Cortex of kidney (tissue), 1 donor: ENCODE measurements at places on chromosomes 11 and 22.

DNA sequence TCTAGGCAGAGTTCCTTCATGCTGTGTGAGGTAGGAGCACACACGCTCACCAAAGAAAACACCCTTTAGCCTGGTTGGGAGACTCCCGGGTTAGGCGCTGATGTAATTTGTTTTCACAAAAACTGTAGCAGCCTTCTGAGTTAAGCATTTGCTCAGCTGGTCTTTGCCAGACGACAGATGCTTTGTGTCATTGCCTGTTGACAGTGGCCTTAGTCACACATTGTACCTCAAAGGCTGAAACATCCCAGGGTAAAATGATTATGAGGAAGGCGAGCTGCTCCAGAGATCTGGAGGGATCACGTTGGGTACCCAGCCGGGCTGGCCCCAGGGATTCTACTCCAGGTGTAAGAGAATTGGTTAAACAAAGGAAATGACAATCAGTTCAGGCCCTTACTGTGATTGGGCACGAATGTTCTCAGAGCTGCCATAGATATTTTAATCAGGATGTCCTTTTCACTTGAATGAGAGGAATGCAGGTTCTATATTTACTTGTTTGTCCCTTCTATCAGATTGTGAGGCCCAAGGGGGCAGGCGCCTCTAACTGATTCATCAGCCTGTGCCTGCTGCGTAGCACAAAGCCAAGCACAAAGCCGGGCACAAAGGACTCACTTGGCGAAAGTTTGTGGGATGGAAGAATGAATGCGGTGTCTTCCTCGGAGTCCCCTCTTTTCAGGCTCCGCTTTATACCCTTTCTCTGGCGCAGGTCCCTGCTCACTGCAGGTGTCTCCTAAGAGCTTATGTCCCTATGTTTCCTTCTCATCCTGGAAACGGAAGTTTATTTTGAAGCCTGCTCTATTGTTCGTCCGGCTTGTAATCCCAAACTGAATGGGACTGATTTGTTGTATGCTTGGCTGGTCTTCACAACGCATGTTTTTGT lies 47.1 kb downstream of the ADM start:
- DNase-seq = no peak

- DNase-seq = no peak
Observed at GRCh38 chr11:32820497-32820896, 9.2 kb upstream of the PRRG4 start.

DNA sequence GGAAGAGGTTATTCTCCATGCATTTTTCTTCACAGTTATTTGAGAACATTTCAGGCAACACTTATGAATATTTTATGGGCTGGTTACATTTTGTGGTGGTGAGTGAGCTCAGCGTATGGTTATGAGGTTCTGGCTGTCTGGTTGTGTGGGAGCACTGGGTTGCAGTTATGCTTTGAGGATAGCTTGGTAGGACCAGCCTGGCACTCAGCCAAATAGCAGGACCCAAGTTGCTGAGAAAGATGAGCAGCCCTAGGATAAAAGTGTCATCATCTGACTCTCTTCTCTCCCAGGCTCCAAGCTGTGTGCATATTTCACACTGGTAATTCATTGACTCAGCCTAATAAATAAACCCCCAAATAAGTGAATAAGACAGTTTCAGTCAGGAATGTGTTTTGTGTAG lies 8.1 kb upstream of the SRSF8 start:
- no peak for DNase-seq

- DNase-seq = no peak
Observed at GRCh38 chr11:63840356-63841060, 1.6 kb downstream of the MARK2 start.

GRCh38 chr11:36750349-36750748 lies 152.3 kb upstream of the RAG2 start:
- no peak for DNase-seq

DNA sequence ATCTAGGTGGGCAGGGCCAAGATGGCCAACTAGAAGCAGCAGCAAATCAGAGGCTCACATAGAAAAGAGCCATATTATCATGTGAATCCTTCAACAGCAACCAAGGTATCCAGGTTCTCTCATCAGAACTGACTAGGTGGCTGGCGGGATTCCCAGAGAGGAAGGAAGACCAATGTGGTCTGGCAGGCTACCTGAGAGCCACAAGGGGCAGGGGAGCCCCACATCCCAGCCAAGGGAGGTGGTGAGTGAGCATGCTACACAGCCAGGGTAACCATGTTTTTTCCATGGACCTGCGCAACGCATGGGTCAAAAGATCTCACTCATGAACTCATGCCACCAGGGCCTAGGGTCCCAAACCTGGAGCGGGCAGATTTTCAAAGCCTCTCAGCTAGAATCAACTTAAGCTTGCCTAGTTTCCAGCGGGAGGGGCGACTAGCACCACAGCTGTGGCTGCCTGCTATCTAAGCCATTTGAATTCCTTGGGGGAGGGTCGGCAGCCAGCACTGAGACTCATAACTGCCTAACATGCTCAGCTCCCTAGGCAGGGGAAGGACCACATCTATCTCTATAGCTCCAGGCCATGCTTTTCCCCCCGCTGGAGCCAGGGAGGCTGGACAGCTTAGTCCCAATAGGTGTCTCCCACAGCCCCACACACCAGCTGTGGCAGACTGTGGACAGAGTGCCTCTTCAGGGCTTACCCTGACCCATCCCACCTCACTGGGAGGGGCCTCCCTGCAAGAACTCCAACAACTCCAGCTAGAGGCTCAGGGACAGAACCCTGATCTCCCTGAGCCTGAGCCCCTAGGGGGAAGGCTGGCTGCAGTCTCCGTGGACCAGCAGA lies 28.7 kb upstream of the CASP12 start:
- no peak for DNase-seq

GRCh38 chr11:130449996-130450769 lies 1.7 kb downstream of the ADAMTS15 start:
- DNase-seq = no peak

GRCh38 chr22:24953384-24954113 lies 1.0 kb downstream of the KIAA1671 start:
- DNase-seq = no peak

DNA sequence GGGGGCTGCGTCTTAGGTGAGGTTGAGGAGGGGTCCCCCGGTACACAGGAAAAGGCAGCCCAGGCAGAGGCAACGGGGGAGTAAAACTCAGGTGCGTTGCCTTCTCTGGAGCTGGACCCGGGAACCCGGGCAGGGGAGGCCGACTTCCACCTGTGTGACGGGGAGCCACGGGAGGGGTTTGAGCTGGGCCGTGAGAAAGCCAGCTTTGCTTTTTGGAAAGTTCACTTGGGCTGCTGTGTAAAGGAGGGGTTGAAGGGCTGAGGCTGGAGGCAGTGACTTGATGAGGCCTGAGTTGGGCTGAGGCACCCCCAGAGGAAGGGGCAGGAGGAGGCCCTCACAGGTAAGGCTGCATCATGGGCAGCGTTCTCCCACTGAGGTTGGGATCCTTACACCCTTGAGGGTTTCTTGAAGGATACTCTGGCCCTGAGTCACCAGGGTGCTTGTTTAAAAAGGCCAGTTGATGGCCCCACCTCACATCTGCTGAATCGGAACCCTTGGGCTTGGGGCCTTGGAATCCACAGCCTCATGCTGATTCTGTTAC lies 47.2 kb downstream of the CHRDL2 start:
- DNase-seq = no peak

- DNase-seq = no peak
Observed at GRCh38 chr22:39528681-39529486, 3.7 kb downstream of the RPS19BP1 start.

DNA sequence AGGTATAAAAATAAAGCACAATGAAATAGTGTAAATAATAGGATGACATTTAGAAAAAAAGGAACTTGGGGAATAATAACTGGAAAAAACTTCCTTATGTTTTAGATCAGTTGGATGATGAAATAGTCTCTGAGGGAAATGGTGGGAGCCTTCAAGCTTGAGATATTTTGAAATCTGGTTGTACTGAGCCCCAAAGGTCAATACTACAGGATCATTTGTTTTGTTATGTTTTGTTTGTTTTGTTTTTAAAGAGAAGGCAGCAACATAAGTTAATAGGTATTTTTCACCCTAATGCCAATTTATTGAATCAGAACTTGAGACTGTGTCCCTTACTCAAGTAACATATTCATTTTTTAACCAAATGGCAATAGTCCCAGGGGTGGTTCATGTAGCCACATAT lies 393.1 kb downstream of the ETS1 start:
- DNase-seq = no peak

- no peak for DNase-seq
Observed at GRCh38 chr11:65941720-65942310, 3.5 kb upstream of the TSGA10IP start.

DNA sequence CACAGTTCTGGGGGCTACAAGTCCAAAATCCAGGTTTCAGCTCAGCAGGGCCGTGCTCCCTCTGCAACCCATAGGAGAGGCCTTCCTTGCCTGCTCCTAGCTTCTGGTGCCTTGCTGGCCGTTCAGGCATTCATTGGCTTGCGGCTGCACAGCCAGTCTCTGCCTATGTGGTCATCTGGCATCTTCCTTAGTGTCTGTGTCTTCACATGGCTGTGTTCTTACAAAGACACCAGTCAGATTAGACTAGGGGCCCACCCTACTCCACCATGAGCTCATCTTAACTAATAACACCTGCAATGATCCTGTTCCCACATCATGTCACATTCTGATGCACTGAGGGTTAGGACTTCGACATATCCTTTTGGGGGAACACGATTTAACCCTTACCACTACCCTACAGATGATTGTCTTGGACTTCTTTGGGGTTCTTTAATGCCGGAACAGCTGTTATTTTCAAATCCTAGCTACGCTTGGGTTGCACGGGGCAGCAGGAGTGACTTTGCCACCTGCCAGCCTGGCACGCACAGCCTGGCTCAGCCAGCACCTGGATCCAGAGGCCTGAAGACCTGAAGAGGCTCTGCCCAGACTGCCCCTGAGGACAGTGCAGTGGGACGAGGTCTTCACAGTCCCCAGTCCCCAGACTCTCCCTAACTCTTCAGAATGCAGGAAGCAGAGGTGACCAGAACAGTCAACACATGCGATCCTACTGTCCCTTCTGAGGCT lies 7.7 kb upstream of the NEAT1 start:
- DNase-seq = no peak

DNA sequence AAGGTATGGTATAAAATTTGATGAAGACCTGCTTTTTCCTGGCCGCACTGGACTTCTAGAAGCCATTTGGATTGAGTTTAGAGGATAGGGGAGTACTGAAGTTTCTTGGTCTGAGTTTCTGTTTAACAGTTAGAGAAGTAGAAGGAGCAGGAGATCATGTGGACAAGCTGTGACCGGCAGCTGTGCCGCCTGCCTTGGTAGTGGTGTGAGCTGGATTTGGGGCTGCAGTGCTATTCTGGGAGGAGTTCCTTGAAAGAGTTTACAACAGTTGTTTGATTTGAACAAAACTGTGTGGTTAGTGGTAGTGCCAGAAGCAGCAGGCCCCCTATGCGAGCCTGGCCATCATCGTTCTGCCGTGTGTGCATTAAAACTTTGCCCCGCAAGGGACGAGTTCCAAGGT lies 105.2 kb downstream of the PDHX start:
- no peak for DNase-seq

- DNase-seq = no peak
Observed at GRCh38 chr11:111944139-111944538, 7.0 kb downstream of the DIXDC1 start.

GRCh38 chr11:86120807-86121206 lies 51.9 kb upstream of the PICALM start:
- DNase-seq = no peak

GRCh38 chr11:25659706-25660105 lies 672.2 kb upstream of the ANO3 start:
- no peak for DNase-seq

DNA sequence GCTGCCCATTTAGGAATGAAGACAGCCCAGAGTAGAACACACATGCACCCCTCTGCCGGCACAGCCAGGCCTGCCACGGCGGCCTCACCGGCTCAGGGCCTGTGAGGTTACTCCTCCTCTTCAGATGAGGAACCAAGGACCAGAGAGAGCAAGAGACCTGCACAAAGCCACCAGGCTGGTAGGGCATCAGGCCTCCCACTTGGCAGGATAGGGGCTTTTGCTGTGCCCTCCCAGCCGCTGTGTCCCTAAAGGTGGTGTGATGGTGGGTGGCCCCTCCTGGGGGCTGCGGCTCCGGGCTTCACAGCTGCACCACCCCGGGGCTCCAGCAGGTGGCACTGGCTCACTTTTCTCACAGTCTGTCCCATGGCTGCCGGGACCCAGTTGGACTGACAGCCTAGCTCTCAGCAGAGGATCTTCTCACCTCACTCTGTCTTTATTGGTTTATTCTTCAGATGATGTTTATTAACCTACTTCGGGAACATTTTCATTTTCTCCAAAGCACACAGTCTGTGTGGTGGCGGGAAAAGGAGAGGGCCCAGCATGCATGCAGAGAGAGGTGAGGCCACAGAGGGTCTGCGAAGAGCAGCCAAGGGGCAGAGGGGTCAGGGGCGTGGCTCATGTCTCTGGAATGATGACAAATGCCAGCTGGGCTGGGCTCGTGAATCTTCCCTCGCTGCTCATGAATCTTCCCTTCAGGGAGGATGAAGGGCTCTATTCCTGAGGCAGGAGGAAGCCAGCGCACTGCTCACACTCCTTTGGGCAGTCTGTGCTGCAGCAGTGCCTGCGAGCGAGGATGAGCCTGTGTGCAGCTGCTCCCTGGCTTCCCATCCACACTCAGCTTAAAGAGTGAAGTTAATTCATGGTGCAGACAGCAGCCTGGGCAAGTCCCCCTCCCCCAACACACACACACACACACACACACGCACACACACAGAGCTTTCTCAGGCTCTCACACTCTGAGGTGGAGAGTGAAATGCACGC lies 101.1 kb upstream of the PITPNB start:
- DNase-seq = no peak

- no peak for DNase-seq
Observed at GRCh38 chr11:129950101-129951091, 52.2 kb downstream of the PRDM10 start.

- no peak for DNase-seq
Observed at GRCh38 chr11:848380-848931, 5.8 kb downstream of the TSPAN4 start.

- DNase-seq = no peak
Observed at GRCh38 chr22:23742505-23743264, 8.2 kb downstream of the ZNF70 start.

- DNase-seq = no peak
Observed at GRCh38 chr11:18229501-18229900, 7.1 kb downstream of the SAA4 start.

DNA sequence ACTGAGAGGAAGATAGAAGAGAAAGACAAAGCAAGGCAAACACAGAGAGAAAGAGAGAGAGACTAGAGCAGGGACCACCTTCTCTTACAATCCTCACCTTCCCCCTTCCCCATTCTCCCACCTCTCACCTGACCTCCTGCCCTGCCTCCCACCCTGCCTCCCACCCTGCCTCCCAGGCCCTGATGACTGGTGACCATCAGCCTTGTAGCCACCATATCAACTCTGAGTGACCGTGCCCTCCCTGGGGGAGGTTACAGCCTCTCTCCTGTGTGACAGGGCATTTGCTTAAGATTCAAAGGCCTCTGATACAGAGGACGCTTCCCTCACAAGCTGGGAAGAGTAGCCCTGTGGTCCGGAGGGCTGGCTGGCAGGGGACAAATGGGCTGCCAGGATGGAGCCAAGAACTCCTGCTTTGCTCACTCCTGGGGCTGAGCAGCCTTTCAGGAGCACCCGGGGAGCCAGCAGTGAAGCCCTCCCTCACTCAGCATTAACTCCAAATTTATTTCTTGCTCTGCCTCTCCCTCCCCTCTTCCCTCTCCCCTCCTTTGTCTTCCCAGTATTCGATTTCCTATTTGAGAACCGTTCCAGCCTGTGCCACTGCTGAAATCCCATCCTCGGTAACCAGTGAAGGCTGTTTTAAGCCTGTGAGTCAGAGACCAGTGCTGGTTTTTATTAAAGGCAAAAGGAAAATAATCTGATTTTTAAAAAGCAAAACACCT lies 125.2 kb upstream of the SYT13 start:
- no peak for DNase-seq

- no peak for DNase-seq
Observed at GRCh38 chr22:39382410-39382809, 17.2 kb upstream of the TAB1 start.

GRCh38 chr11:15770798-15771414 lies 585.4 kb downstream of the SOX6 start:
- DNase-seq = no peak
